ENCODE measurements at places on chromosomes 1 and 21.

DNA sequence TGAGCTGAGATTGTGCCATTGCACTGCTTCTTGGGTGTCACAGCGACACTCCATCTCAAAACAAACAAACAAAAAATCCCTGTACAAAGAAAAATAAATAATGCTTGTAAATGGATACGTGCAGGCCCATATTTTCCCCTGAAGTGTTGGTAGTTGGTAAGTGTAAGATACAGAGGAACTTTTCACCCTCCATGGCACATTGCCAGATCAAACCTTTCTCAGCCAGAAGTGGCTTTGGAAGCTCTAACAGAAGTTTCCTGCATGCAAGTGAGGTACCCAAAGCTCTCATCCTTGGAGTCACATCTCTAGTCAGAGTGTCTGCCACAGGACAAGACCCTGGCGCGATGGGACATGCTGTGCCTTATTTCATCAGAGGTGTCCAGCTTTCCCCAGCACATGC lies 7.3 kb downstream of the NDUFV3 start:
- DNase-seq, result no peak

GRCh38 chr21:45572231-45572630 lies 30.0 kb upstream of the SLC19A1 start:
- DNase-seq, result no peak

DNA sequence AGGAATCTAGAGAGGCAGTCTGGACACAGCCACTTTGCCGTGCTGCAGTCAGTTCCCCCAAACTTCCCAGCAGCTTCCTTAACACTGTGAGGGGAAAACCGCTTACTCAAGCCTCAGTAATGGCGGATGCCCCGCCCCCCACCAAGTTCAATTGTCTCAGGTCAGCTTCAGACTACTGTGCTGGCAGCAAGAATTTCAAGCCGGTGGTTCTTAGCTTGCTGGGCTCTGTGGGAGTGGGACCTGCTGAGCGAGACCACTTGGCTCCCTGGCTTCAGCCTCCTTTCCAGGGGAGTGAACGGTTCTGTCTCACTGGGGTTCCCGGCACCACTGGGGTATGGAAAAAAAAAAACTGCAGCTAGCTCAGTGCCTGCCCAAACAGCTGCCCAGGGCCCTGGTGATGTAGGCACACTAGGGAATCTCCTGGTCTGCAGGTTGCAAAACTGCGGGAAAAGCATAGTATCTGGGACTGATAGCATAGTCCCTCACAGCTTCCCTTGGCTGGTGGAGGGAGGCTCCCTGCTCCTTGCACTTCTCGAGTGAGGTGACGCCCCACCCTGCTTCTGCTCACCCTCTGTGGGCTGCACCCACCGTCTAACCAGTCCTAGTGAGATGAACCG lies 23.7 kb upstream of the HFM1 start:
- no peak for DNase-seq

GRCh38 chr1:107683191-107683657 lies 281.8 kb downstream of the VAV3 start:
- no peak for DNase-seq

- no peak for DNase-seq
Measured at GRCh38 chr1:156692925-156693847, 12.2 kb downstream of the CRABP2 start.

- no peak for DNase-seq
Measured at GRCh38 chr1:9435153-9435636, 104.1 kb upstream of the SLC25A33 start.

DNA sequence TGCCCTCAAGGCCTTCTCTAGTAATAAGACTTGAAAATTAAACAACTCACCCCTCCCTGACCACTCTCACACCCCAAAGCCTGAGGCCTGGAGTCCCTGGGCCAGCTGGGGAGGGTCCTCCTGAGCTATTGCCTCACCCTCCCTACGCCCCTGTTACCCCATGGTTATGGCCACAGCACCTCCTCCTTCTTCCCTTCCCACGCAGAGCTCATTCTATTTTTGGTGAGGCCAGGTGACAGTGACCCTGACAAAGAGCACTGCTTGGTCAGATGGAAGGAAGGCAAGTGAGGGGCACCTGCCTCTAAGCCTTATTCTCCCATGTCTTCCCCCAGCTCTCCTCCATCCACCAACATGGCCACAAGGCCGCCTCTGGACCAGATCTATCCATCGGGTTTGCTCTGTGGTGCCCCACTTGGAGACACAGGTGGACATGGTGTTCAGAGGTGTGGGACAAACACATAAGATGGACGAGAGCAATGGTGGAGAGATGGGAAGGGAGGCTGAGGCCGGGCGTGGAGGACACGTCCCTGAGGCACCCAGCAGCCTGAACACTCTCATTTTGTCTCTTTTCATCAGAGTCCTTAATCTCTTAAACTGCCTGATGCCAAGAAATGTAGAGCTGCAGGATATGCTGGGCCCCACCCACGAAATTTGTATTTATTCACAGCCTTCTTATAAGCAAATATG lies 42.6 kb downstream of the FCRL5 start:
- no peak for DNase-seq

- no peak for DNase-seq
Measured at GRCh38 chr1:77385551-77385950, 103.7 kb downstream of the AK5 start.

- no peak for DNase-seq
Measured at GRCh38 chr1:210477328-210477924, 148.7 kb downstream of the HHAT start.

- DNase-seq, result no peak
Measured at GRCh38 chr21:39056636-39057035, 126.6 kb downstream of the PSMG1 start.

GRCh38 chr1:223695941-223696340 lies 16.4 kb upstream of the CAPN2 start:
- DNase-seq, result no peak

DNA sequence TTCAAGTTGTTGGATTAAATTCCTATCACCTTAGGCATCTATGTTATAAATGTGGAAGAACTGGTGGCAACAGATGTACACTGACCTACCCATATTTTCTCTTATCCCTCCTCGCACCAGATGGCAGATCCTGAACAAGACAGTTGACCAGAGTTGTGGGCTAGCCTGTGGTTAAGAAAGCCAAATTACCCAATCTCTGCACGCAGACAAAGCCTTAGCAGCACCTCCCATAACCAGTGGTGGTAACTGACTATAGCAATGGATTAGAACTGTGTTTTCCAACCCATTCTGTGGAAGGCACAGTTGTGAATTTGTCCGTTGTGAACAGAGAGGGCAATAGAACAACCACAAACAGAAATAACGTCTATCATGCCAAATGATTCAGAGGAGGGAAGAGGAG lies 20.6 kb downstream of the ABCB10 start:
- DNase-seq, result no peak

- no peak for DNase-seq
Measured at GRCh38 chr1:108067884-108068540, 103.0 kb upstream of the VAV3 start.

DNA sequence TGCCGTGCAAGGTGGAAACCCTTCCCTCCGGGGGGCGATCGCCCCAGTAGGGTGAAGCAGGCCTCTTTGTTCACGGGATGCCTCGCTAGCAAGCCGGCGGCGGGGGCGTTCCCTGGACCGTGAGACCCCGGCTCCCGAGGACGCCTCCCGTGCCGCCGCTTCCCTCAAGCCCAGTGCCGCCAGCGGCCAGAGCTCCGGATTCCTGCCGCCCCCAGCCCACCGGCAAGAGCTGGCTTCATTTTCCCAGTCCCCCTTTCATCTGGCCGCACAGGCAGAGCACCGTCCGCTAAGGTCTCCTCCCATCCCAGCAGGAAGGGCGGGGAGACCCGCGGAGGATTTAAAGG lies 16.3 kb downstream of the IER5 start:
- DNase-seq, result peak; percentile 21

- DNase-seq, result peak; percentile 58
Measured at GRCh38 chr1:17119076-17119772, at the start of gene PADI2. TSS of gene PADI2 (minus strand) at chr1:17119451. CDS start at chr1:17119371, 80 bp downstream.

- no peak for DNase-seq
Measured at GRCh38 chr1:11857164-11857851, 1.4 kb downstream of the NPPB start.

- DNase-seq, result no peak
Measured at GRCh38 chr1:44802306-44803061, 2.3 kb downstream of the PLK3 start.

DNA sequence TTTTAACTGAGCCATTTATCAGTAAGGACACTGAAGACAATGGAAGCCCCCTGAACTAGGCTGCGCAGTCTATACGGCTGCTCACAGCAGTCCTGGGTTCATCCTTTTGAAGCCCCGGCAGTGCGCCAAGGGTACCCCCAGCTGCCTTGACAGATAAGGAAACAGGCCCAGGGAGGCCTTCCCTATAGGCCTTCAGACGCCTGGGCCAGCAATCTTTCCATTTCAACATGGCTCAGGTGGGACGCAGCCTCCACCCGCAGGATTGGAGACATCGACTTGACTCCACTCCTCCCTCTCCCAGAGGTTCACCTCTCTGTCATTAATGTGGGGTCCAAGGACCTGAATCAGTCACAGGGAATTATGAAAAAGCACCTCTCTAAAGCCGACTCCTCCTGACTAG lies 2.8 kb upstream of the LYPD8 start:
- DNase-seq, result no peak

DNA sequence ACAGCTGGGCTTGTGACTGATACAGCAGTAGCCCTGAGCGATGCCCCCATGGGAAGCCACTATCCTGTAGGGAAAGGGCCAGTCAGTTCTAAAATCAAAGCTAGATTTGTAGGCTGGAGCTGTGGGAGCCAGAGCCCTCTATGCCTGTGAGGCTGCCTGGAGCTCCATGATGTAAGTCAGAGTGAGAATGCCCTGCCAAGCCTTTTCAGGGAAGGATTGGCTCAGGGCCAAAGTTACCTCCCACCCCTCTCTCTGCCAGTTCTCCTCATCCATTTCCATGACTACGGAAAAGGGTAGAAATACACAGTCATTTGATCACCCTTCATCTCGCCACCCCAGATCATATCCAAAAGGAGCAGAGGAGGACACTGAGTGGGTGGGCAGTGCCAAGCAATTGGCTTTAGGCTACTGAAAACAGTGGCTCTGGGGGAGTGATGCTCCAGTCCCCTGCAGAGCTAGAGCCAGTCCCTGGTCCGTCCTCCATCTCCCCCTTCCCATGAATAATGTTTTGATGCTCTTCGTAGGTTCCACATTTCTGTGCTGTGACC lies 59.5 kb upstream of the KCNA3 start:
- no peak for DNase-seq

GRCh38 chr1:119367432-119368124 lies 1.0 kb upstream of the HAO2 start:
- no peak for DNase-seq

DNA sequence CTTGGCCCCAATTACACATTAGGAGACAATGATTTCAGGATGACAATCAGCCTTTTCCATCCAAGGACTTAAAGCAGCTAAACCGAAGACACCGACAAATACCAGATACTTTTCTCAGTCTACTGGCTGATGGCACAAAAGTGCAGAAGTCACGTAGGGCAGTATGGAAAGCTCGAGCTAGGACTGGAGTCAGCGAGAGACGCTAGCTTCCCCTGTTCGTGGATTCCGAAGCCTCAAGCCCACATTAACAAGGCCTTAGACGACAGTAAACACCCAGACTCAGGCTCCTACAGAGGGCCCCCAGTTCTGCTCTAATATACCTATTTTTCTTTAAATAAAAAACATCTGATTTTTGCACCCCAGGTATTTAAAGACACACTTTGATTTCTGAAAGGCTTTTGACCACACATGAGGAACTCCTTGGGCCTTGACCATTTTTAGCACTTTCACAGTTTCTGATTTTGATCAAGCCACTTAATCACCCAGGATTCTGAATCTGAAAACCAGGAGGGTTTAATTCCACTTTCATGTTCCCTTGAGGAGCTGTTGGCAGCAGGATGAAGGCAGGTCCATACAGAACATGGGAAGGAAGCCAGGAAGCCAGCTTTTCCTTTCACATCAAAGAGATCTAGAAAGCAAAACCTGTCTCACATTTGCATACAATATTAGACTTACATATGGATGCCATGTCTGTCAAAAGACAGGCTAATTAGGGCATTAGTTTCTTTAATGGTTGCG lies 204.1 kb downstream of the GABPA start:
- DNase-seq, result no peak

GRCh38 chr1:56437959-56438358 lies 141.4 kb downstream of the PLPP3 start:
- no peak for DNase-seq

- DNase-seq, result no peak
Measured at GRCh38 chr1:30730346-30731108, 7.1 kb upstream of the MATN1 start.

DNA sequence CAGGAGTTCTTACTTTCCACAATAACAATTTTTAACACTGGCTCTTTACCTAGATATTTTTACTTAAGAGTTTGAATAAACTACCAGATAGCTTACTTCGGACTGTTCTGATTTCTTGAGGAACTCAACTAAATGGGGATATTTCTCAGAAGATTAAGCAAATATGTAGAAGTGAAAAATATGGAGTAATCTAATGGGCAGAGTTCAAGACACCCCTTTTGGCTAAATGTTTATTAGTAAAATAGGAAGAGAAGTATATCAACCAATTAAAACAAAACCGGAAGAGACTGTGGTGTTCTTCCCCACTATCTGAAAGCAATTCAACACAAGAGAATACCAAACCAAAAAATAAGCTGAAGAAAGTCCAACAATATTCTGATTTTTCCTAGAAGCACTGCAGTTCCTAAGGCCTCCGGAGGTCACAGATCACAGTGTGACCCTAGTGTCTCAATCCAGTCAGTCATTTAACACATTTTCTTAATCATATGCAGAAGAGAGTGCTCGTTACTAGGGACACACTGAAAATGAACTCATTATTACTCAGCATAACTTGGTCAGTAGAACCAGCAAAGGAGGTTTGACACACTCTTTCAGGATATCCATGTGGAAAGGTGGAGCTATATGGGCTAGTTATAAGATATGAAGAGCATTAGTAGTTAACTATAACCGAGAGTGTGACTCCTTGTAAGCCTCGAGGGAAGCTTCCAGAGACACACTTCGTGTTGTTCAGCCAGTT lies 5.2 kb downstream of the SIPA1L2 start:
- DNase-seq, result no peak

- no peak for DNase-seq
Measured at GRCh38 chr1:180691322-180691913, 59.6 kb downstream of the XPR1 start.

DNA sequence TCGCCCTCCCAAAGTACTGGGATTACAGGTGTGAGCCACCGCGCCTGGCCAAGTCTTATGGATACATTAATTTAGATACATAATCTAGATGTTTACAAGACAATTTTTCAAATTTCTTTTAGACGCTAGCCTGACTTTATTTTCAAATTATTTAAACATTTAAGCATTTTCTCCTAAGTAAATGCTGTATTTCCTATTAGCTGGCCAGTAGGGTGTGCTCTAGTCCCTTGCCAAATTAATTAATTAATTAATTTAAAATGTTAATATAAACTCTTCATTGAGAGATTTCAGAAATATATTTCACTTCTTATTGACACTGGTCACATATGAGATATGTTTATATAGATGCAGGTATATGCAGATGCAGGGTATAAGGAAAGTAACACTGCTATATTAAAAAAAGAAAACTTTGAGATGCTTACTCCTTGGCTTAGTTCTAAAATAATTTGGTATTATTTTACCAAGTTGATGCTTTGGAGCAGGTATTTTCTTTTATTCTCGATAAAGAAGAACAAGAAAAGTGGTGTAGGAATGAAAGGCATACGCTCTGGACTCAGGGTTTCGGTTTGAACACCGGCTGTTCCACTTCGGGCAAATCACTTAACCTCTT lies 5.2 kb upstream of the ERRFI1 start:
- DNase-seq, result no peak

- DNase-seq, result no peak
Measured at GRCh38 chr1:164667600-164667999, 108.6 kb downstream of the PBX1 start.

All from stimulated activated CD4-positive, alpha-beta T cell treated with anti-CD3 and anti-CD28 coated beads, Interleukin-4, amount 100 ng/mL, for 48 hours (primary cell).